ENCODE measurements at places on chromosomes 7 and 10. TPM values are rescaled to one million over a fixed set of nuclear protein-coding genes. Genes with fewer than 3 reads are reported as not detected.

GRCh38 chr10:8927705-8928104, 873.2 kb downstream of the GATA3 start:
- DNase-seq = no peak

The OR6V1 gene
- not detected for total RNA-seq

- no peak for DNase-seq
Observed at GRCh38 chr7:73519867-73520672, 2.0 kb downstream of the BAZ1B start.

The FAM24A gene
- total RNA-seq = not detected

GRCh38 chr10:117420768-117421167, 45.5 kb upstream of the PDZD8 start:
- no peak for DNase-seq

- DNase-seq = no peak
Observed at GRCh38 chr7:91243591-91244301, 20.5 kb upstream of the FZD1 start.

GRCh38 chr10:72784551-72785351, 92.8 kb downstream of the MCU start:
- peak; percentile 21 for DNase-seq
